Aorta (tissue), 5 donors: ENCODE measurements at places on chromosomes 2 and 18. TPM values are rescaled to one million over a fixed set of nuclear protein-coding genes. Genes with fewer than 3 reads are reported as not detected.

ALPI gene
- total RNA-seq, result not detected

AMER3 gene
- total RNA-seq, result not detected

ANKRD62 gene
- total RNA-seq, result not detected

VAMP8 gene
- 43.5 TPM for total RNA-seq

ZEB2 gene
- total RNA-seq, result 301 TPM

OTOS gene
- total RNA-seq, result not detected

SERPINB2 gene
- total RNA-seq, result 0.27 TPM

CAVIN2 gene
- 37.8 TPM for total RNA-seq

ALK gene
- 0.13 TPM for total RNA-seq

DNA sequence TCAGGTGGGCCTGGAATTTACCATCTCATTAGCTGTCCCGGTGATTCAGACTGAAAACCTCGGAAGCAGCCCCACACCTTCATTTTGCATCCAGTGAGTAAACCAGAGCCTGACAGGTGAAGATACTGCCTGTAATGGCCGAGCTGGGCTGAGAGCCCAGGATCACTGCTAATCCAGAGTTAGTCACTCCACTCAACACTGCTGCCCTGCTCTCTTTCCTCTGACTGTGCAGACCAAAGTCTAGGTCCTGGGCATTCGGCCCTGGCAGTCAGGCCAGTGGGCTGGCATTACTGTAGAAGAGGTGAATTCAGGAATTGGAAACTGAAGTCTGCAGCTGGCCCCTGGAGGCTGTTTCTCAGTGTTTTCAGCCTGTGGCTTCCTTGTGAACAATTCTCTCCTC, 44.3 kb downstream of the TMEM17 start:
- H3K4me3 ChIP-seq, result no peak overlapping the region
- H3K4me1 ChIP-seq, result no peaks in the 10 kb centered on the region
- H3K27me3 ChIP-seq, result no peaks in the 10 kb centered on the region
- no peaks in the 10 kb centered on the region for H3K36me3 ChIP-seq
- no peak overlapping the region for H3K27ac ChIP-seq

- no peak overlapping the region for H3K27ac ChIP-seq
- H3K4me3 ChIP-seq, result no peak overlapping the region
- DNase-seq, result no peak
- no peaks in the 10 kb centered on the region for H3K4me1 ChIP-seq
- H3K27me3 ChIP-seq, result no peaks in the 10 kb centered on the region
Observed at GRCh38 chr2:154368153-154368552, 330.3 kb upstream of the KCNJ3 start.

GRCh38 chr2:229927817-229928321, 5.6 kb downstream of the FBXO36 start:
- H3K27me3 ChIP-seq, result no peaks in the 10 kb centered on the region
- no peak overlapping the region for H3K27ac ChIP-seq
- no peak overlapping the region for H3K4me3 ChIP-seq

DNA sequence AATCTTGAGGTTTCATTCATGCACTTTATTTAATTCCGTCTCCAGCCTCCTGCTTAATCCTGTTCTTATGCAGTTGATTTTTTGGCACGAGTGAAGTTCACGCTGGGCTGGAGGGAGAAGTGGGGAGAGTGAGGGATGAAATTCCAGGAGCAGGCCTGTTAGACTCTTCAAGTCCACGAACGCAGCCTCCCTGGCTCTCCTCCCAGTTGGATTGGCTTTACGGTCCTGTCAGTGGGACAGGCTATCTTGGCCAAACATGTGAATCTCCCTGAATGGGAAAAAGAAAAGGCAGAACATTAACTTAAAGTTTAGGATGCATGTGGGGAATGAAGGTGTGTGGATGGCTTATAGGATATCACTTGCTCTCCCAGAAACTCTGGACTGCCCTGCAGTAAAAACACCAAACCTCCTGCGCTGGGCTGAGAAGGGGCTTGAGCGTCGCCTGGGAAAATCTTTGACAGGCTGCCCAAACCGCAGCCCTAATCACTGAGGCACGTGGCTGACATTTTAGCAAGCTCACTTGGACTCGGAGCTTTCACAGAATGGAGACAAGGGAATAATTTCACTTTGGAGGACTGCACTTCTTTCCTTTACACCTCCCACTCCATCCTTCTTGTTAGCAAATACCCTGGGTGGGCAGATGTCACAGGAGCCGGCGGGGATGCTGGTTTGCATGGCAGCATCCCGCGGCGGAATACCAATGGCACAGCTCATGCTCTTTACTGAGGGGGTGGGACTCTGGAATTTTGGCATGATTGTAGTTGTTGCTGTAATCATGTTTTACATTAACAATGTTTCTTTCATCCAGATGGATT, 93.9 kb downstream of the ACKR3 start:
- DNase-seq, result no peak
- no peak overlapping the region for H3K27ac ChIP-seq
- H3K36me3 ChIP-seq, result no peaks in the 10 kb centered on the region
- H3K4me3 ChIP-seq, result no peak overlapping the region
- no peaks in the 10 kb centered on the region for H3K27me3 ChIP-seq

GRCh38 chr2:38592951-38593350, 9.8 kb downstream of the HNRNPLL start:
- peaks cover 1% of the 10 kb centered on the region for H3K4me1 ChIP-seq
- H3K27me3 ChIP-seq, result no peaks in the 10 kb centered on the region
- no peak overlapping the region for H3K4me3 ChIP-seq
- H3K27ac ChIP-seq, result no peak overlapping the region
- H3K36me3 ChIP-seq, result no peaks in the 10 kb centered on the region
- no peak for DNase-seq

- no peaks in the 10 kb centered on the region for H3K4me1 ChIP-seq
- no peak for DNase-seq
- no peaks in the 10 kb centered on the region for H3K36me3 ChIP-seq
- no peak overlapping the region for H3K4me3 ChIP-seq
- no peak overlapping the region for H3K27ac ChIP-seq
- no peaks in the 10 kb centered on the region for H3K27me3 ChIP-seq
Observed at GRCh38 chr2:204197336-204198005, 260.9 kb downstream of the ICOS start.

GRCh38 chr2:223519471-223519870, 82.7 kb downstream of the SCG2 start:
- DNase-seq, result no peak
- H3K27me3 ChIP-seq, result no peaks in the 10 kb centered on the region
- no peak overlapping the region for H3K27ac ChIP-seq

- no peak overlapping the region for H3K27ac ChIP-seq
- no peaks in the 10 kb centered on the region for H3K4me1 ChIP-seq
- no peaks in the 10 kb centered on the region for H3K36me3 ChIP-seq
Observed at GRCh38 chr2:8558096-8558495, 123.8 kb upstream of the ID2 start.

DNA sequence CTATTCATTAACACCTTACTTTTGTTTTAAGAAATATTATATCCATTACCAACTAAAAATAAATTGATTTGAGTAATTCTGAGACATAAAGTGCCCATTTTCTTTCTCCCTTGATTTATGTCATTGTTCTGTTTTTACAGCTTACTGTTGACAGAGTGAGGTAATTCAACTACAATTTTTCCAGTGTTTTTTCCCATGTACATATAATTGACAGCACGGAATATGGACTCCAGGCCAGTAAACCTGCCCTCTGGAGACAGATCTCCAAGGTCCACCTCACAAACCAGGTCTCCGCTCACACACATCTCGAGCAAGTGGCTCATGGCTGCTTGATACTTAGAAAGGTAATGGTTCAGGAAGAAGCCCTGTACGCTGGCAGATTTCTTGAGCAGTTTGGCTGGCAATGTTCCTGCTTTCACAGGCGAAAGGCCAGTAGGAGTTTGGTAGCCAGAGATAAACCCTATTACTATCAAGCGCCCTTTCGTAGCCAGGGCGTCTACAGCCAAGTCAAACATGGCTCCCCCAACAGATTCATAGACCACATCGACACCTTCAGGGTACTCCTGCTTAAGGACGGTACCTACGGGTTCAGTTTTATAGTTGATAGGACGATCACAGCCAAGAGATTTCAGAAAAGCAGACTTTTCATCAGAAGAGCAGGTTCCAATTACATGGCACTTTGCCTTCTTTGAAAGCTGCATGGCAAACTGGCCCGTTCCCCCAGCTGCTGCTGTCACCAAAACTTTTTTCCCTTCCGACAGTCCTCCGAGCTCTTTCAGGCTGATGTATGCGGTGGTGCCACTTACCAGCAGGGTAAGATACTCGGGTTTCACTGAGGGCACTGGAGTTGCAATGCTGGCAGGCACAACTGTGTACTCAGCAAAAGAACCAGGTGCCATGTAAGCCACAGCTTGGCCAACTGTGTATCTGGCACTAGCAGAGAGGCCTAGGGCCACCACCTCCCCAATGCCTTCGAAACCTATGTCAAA, 7.4 kb downstream of the PTGR3 start:
- H3K4me1 ChIP-seq, result no peaks in the 10 kb centered on the region
- DNase-seq, result no peak
- H3K4me3 ChIP-seq, result no peak overlapping the region
- H3K36me3 ChIP-seq, result no peaks in the 10 kb centered on the region
- H3K27ac ChIP-seq, result peak overlapping the region; percentile 52

DNA sequence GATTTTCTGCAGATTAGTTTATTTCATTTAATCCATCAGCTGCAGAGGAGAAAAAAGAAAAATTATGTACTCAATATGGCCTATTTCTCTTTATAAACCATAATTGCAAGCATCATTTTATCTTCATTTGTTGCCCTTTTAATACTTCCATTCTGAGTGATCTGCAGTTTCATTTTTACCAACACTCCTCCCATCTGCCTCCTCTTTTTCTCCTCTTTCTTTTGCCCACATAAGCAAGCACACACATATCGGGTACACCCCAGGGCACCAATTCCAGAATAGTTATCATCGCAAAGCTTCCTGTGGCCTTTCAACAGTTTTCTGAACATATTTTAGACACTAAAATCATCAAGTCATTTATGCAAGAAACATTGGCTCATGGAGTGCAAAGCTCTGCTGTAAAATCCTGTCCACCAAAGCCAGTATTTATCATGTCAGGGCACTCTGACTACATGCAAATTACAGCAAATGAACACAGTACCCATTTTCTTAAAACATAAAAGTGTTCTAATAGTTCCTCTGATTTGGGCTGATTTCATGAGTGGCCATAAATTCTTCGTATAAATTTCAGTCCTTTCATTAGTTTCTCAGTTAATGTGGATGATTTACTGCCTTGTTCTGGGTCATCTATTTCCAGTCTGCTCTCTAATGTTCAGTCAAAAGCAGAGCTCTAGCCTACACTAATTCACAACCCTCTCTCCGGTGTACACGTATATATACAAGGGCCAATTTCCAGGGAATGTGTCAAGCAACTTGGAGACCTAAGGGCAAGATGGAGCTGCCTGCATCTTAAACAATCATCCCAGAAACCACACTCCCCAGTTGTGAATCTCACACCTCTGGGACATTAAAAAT, 281.3 kb downstream of the STK39 start:
- H3K4me3 ChIP-seq, result no peak overlapping the region
- H3K27ac ChIP-seq, result no peak overlapping the region
- no peaks in the 10 kb centered on the region for H3K27me3 ChIP-seq
- H3K36me3 ChIP-seq, result no peaks in the 10 kb centered on the region
- H3K4me1 ChIP-seq, result no peaks in the 10 kb centered on the region

DNA sequence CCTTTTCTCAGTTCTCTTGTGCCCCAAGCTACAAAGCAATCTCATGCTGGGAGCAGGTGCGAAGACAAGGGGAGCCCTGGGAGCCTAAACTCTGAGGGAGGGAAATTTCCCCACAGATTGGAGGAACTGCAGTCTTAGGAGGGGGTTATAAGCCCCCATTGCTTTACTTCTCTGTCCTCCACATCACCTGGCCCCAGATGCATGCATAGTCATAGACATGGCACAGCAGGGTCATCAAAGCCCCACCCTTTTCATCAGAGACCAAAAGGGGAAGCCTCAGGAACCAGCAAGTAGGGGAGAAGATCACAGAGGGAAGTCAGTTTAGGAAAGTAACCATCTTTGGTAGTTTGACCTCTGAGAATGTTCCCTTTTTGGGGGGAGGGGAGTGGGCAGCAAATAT, 33.7 kb downstream of the LANCL1 start:
- H3K27me3 ChIP-seq, result no peaks in the 10 kb centered on the region
- DNase-seq, result no peak
- no peaks in the 10 kb centered on the region for H3K4me1 ChIP-seq
- no peak overlapping the region for H3K4me3 ChIP-seq
- no peak overlapping the region for H3K27ac ChIP-seq
- H3K36me3 ChIP-seq, result peaks cover 2% of the 10 kb centered on the region

- no peak for DNase-seq
- H3K27me3 ChIP-seq, result no peaks in the 10 kb centered on the region
- H3K4me3 ChIP-seq, result no peak overlapping the region
- no peaks in the 10 kb centered on the region for H3K36me3 ChIP-seq
Observed at GRCh38 chr2:10520154-10520553, 72.0 kb upstream of the ODC1 start.

DNA sequence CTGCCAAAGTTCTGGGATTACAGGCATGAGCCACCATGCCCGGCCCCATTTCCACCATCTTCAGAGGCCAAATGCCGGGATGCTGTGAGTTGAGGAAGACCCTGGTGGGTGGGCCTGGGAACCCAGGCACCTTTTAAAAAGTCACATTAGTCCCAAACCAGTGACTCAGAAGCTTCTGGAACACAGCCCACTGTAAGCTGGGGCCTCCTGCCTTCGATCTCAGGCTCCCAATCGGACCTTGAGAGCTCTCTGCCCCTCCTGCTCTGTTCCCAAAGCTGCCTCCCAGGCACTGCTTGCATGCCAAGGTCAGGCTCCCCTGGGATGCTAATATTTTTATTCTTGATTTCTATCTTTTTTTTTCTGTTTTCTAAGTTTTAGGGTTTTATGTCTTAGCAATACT, 4.2 kb downstream of the ADCY3 start:
- no peak for DNase-seq
- H3K4me1 ChIP-seq, result no peaks in the 10 kb centered on the region
- H3K36me3 ChIP-seq, result no peaks in the 10 kb centered on the region

DNA sequence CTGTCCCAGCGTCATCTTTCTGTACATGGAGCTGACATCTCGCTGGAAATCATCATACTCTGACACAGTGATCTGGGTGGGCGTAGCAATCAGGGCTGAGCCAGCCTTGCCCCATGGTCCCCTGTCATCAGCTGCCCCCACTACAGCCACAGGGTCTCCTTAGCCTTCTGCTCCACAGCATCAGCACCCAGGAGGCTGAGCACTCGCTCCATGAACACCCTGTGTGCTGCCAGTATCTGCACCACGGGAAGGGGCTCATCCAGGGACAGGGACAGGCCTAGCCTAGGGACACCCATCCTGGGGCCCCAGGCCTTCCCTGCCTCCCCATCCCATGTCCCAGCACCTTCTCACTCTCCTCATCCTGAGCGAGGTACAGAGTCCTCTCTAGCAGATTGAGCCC, 11.4 kb downstream of the ALPG start:
- H3K4me1 ChIP-seq, result no peaks in the 10 kb centered on the region
- H3K27me3 ChIP-seq, result no peaks in the 10 kb centered on the region
- no peaks in the 10 kb centered on the region for H3K36me3 ChIP-seq
- DNase-seq, result no peak

DNA sequence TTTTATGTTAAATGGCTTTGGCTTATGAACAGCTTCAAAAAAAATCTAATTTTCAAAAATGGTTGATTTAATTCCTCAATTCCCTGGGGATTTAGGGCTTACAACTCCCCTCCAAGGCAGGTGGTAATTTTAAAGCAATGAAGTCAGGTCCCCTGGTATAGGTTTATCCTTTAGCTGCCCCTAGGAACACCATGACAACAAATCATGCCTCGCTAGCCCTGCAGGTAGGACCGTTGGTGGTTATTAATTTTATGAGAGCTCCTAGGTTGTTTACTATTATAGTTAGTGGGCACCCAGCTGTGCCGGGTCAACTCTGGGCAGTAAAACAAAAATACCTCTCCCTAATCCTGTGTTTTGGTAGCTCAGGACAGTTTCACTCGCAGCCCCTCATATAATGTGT, 26.2 kb upstream of the MBOAT2 start:
- H3K4me1 ChIP-seq, result no peaks in the 10 kb centered on the region
- H3K4me3 ChIP-seq, result no peak overlapping the region
- H3K27ac ChIP-seq, result no peak overlapping the region
- no peaks in the 10 kb centered on the region for H3K36me3 ChIP-seq
- H3K27me3 ChIP-seq, result no peaks in the 10 kb centered on the region
